Tibial nerve (tissue), 4 donors: ENCODE measurements at places on chromosomes 1 and 21.
A peak's percentile ranks its signal among the peaks of the same experiment; 100 is the strongest.

GRCh38 chr1:4083231-4084047 lies 183.4 kb upstream of the C1orf174 start:
- H3K4me3 ChIP-seq = no peak overlapping the region
- H3K27me3 ChIP-seq = no peaks in the 10 kb centered on the region
- no peaks in the 10 kb centered on the region for H3K36me3 ChIP-seq
- no peaks in the 10 kb centered on the region for H3K4me1 ChIP-seq

GRCh38 chr1:155242805-155243358 lies 12.4 kb downstream of the ENTREP3 start:
- peak overlapping the region; percentile 49 for H3K4me3 ChIP-seq
- no peaks in the 10 kb centered on the region for H3K27me3 ChIP-seq
- peaks cover 21% of the 10 kb centered on the region for H3K4me1 ChIP-seq
- no peak for DNase-seq

- H3K27ac ChIP-seq = peak overlapping the region; percentile 64
- H3K4me3 ChIP-seq = peak overlapping the region; percentile 10
- H3K27me3 ChIP-seq = no peaks in the 10 kb centered on the region
- peaks cover 71% of the 10 kb centered on the region for H3K36me3 ChIP-seq
These were observed 78.5 kb downstream of the ARHGEF10L start for GRCh38 chr1:17617787-17618557.

DNA sequence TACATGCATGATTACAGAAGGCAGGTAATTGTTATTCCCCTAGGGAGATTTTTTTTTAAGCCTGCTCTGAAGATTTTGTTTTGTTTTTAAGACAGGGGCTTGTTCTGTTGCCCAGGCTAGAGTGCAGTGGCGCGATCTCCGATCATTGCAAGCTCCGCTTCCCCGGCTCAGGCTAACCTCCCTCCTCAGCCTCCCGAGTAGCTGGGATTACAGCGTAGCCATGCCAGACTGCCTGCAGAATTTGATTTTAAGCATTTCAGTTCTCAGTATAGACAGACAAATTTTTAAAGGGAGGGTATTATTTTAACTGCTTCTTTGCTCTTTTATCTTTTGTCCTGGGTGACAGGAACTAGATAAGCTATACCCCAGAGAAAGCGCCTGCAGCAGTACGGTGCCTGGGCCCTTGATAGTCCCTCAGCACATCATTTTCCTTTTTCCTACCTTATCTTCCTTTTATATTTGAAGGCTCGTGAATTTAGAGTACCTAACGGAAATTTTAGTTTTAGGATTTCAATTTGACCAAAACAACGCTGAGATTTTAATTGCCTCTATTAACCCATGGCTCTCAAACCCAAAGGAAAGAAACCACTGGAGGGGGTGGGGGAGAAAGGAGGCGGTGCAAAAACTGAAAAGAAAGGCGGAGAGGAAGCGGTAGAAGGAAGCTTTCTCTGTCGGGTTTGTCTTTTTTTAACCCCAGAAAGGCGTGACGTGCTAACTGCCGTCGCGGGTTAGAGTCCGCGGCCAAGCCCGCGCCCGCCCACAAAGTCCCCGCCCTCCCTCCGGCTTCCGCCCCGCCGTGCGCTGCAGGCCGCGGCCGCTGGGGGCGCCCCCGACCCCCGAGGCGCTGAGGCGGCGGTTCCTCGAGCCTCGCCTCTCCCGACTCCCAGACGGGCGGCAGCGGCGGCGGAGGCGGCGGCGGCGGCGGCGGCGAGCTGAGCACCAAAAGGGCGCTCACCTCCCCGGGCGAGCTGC lies at the start of gene EEIG2:
EEIG2 (plus strand) TSS at position 886 of the 972 bp plus-strand sequence. CDS start 329 bp downstream, outside the sequence.
- no peaks in the 10 kb centered on the region for H3K36me3 ChIP-seq
- peak within 1 kb of the TSS; percentile 67 for H3K4me3 ChIP-seq
- H3K4me1 ChIP-seq = peaks cover 11% of the 10 kb centered on the region

- no peaks in the 10 kb centered on the region for H3K36me3 ChIP-seq
- H3K4me3 ChIP-seq = no peak overlapping the region
- no peaks in the 10 kb centered on the region for H3K27me3 ChIP-seq
- no peak for DNase-seq
These were observed 56.3 kb downstream of the POU2F1 start for GRCh38 chr1:167276969-167277368.

- H3K4me1 ChIP-seq = no peaks in the 10 kb centered on the region
- DNase-seq = no peak
- no peaks in the 10 kb centered on the region for H3K27me3 ChIP-seq
- H3K27ac ChIP-seq = no peak overlapping the region
These were observed 30.3 kb downstream of the PARK7 start for GRCh38 chr1:7991504-7992440.
